ENCODE measurements at places on chromosomes 5 and 9.

GRCh38 chr5:76180814-76181805 lies 97.9 kb downstream of the SV2C start:
- no peak for DNase-seq

DNA sequence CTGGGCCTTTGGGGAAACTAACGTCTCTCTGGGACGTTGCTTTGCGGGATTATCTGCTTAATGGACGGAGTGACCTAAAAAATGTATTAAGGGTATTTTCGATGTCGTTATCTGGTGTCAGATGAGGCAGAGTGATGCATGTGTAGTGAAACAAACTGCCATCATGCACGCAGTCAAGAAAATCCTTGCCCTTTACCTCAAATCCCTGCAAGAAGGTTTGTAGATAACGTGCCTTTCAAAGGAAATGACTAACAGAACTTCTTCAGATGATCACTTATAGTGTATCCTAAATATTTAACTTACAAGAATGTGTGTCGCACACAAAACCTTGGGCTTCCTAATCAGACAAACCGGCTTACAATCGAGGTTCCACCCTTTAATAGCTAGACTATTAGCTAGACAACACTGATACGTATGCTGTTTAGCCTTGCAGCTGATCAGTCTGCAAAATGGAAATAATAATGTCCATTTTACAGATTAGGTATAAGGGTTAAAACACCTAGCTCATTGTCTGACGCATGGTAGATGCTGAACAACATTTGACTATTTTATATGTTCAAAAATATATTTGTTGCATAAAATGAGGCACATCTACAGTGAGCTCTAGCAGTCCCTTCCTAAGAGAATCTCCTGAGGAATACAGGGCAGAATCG lies 541 bp upstream of the TBCA start:
- no peak for DNase-seq

GRCh38 chr9:37968228-37968701 lies 64.3 kb upstream of the SLC25A51 start:
- no peak for DNase-seq

- no peak for DNase-seq
Measured at GRCh38 chr9:71465392-71465791, 302.9 kb downstream of the CEMIP2 start.

DNA sequence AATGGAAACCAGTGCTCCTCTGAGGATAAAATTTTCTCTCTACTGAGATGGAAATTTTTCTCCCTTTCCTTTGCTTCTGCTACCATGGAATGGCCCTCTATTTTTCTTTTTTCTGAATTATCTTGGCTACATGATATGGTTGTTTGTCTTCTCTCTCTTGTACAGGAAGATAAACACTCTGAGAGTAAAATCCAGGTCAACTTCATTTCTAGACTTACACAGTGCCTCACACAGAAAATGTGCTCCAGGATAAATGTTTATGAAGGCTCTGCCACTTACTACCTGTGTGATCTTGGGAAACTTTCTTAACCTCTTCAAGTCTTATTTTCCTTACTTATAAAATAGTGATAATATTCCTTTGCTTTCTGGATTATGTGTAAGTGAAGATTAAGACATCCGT lies 153.9 kb downstream of the PRELID2 start:
- no peak for DNase-seq

DNA sequence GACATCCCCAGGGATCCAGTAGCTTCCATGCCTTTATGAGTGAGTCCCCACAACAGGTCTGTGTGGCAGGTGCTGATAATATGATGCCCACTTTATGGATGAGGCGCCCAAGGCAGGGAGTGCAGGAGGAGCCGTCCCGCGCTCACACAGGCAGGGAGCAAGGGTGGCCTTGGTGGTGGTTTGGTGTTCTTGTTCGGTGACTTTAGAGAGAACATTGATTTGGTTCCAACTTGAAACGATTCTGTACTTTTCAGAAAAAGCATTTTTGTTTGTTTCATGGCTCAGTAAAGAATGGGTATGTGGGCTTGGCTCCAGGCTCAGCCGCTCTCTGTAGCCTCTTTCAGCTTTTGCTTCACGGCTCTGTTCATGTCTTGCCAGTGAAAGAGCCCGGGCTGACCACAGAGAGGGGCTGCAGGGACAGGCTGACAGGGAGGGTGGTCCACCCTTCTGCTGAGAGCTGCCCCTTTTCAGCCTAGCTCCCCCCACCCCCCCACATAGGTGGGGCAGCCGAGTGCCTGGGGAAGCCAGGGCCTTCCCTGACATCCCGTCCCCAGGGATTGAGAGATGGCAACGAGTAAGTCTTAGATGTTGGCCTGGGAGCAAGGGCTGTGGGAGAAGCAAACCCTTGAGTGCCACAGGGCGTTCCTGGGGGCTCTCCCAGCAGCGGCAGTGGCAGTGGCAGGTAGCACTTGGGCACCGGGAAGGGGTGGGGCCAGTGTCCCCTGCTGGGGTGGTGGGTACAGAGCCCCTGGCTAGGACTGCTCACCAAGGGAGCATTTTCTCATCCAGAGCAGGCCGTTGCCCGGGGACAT lies 28.0 kb downstream of the NCS1 start:
- no peak for DNase-seq

GRCh38 chr5:160744268-160745101 lies 107.5 kb downstream of the ATP10B start:
- DNase-seq = no peak

DNA sequence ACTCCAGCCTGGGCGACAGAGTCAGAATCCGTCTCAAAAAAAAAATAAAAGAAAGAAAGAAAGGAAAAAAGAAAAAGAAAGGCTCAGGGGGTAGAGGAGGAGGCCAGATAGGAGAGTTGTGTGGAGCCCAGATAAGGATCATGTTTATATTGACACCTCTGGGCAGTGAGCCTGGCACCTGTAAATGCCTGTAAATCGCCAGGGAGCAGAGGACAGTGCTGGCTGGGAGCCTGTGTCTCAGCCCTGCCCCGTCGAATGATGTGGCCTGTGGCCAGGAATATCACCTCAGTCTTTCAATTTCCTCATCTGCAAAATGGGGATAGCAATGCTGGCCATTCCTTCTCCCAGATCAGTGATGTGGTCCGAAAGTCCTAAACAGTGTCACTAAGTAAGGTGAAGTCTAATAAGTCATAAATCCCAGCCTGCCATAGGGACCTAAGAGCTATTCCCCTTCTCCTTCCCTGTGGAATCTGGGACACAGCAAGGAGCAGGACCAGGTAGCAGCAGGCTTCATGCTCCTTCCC lies 10.3 kb upstream of the ABO start:
- no peak for DNase-seq

DNA sequence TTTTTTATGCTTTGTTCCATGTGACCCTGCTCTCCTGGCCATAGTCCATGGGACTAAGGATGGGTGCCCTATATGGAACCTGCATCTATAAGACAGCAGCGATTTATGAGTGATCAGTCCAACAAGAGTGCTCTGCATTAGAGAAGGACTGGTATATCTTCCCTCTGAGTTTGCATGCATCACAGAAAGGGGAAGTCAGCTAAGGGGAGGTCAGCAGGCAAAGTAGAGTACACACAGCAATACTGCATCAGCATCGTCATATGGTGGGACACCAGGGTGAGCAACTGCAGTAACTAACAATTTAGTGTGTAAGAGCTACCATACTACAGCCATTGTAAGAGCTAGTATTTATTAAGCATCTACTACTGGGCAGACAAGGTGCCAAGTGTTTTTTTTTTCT lies 311.3 kb downstream of the NDUFS4 start:
- DNase-seq = no peak

Measured in femur (tissue), 1 donor.